Sciatic nerve (tissue), 2 donors: ENCODE measurements at places on chromosomes 1 and 21. TPM values are rescaled to one million over a fixed set of nuclear protein-coding genes. Genes with fewer than 3 reads are reported as not detected.
A peak's percentile ranks its signal among the peaks of the same experiment; 100 is the strongest.

- no peak for DNase-seq
These were observed 74.9 kb downstream of the SLC66A1 start for GRCh38 chr1:19387045-19387467.

DNA sequence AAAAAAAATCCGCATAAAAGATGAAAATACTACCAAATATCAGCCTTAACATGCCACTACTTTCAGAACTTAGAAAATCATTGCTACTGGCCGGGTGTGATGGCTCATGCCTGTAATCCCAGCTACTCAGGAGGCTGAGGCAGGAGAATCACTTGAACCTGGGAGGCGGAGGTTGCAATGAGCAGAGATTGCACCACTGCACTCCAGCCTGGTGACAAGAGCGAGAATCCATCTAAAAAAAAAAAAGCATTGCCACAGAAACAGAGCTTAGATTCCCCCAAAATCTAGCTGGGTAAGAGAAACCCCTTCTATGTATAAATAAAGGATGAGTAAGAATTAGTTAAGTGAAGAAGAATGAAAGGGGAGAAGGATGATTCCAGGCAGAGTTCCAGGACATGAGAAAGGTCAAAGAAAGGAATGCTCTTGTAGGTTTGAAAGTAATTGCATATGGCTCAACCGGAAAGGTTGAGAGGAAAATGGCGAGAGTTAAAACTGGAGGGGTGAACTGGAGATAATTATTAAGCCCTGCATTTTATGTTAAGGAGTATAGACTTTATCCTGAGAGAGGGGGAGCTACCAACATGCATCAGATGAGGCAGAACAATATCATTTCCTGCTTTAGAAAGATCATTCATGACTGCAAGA is 19.7 kb upstream of the NRDC start:
- no peak for DNase-seq

Gene AGO1
- 30.3 TPM for total RNA-seq

DNA sequence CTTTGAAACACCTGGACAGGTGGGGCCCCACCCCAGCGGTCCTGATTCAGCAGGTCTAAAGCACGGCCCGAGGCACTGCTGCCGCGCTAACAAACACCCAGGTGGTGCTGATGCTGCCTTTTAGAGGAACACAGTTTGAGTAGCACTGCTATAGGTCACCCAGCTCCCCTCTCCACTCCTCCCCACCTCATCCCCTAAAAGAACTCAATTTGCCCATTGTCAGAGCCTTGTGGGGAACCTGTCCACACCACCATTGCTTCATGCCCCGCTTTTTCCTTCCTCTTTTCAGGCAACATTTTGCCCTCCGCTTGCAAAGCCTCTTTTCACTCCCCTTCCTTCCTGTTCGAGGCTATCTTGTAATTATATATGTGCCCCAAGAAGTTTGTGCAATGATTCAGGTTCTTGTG is 26.2 kb upstream of the PADI4 start:
- no peak for DNase-seq

GRCh38 chr1:149916193-149916897 is 1.3 kb downstream of the SV2A start:
- DNase-seq: no peak

- peak; percentile 73 for DNase-seq
These were observed 552 bp downstream of the UBR4 start for GRCh38 chr1:19209439-19209989.

Gene CR1L
- 0.45 TPM for total RNA-seq

- no peak for DNase-seq
These were observed 32.2 kb downstream of the MIS18A start for GRCh38 chr21:32246571-32247140.

Gene TMEM63A
- total RNA-seq: 95.7 TPM

GRCh38 chr1:223811634-223812101 is 34.1 kb downstream of the TP53BP2 start:
- DNase-seq: no peak

DNA sequence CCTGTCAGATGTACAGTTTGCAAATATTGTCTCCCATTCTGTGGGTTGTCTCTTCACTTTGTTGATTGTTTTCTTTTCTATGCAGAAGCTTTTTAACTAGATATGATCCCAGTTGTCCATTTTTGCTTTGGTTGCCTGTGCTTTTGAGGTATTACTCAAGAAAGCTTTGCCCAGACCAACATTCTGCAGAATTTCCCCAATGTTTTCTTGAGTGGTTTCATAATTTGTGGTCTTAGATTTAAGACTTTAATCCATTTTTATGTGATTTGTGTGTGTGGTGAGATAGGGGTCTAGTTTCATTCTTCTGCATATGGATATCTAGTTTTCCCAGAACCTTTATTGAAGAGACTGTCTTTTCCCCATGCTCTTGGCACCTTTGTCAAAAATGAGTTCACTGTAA is 116.9 kb downstream of the DUSP10 start:
- no peak for DNase-seq
